Thoracic aorta (tissue), 2 donors: ENCODE measurements at places on chromosomes 13 and 19.

DNA sequence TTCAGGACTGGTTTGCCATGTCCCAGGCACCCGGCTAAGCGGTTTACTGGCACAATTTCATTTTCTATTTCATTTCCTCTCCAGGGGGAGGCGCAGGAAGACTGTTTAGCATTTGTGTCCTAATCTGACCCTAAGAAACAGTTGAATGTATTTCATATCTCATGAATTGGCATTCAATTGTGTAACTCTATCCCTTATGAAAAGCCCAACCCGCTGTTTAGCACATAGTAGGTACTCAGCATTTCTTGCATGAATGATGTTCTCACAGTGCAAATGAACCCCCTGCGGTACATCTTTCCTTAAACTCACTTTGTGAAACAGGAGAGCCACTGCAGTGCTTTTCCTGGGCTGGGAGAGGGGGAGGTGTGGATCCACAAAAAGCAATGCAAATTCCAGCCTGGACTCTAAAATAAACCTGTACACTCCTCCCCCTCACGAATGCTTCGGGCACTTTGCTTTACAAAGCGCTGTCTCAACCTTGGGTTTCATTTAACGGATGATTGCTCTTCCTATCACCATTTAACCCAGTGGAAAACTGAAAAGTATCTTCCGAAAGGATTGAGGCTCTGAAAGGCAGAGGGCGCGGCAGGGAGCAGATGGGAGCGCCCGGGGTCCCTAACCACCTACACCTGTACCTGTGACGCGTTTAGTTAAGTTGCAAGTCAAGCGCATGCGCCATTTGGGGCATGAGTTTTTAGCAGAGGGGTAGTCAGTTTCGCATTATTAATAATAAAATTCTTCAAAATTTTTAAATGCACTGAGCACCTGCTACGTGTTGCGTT lies 1.2 kb upstream of the EEF2 start:
- DNase-seq = no peak

DNA sequence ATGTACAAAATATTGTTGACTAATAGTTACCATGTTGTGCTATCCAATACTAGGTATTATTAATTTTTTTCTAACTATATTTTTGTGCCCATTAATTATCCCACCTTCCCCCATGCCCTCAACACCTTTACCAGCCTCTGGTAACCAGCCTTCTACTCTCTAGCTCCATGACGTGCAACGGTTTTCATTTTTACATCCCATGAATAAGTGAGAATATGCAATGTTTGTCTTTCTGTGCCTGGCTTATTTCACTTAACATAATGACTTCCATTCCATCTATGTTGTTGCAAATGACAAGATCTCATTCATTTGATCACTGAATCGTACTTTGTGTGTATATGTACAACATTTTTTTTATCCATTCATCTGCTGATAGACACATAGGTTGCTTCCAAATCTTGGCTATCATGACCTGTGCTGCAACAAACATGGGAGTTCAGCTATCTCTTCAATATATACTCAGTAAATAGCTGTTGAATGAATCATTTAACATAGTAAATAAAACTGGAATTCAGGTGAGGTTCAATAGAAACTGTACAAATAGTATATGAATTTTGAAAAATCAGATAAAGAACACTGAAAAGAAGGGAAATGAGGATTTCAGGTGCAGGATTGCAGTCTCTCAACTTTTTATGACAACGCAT lies 509.0 kb upstream of the MIR17HG start:
- DNase-seq = no peak

DNA sequence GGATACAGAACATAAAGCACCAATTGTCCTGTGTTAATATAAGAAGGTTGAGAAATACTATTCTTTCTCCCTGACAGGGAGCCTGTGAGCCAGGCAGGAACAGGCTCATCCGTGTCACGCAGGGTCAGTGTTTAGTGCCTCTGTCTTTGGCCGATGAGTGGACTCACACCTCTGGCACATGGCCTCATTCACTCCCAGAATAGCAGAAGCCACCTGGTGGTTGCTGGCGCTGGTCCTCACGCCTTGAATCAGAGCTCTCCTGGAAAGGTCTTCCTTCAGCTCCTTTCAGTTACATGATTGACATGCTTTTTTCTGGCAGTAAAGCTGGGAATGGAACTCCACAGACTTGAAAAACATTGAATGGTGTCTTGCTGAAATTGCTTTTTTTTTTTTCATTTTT lies 28.1 kb upstream of the SIAH3 start:
- DNase-seq = no peak

DNA sequence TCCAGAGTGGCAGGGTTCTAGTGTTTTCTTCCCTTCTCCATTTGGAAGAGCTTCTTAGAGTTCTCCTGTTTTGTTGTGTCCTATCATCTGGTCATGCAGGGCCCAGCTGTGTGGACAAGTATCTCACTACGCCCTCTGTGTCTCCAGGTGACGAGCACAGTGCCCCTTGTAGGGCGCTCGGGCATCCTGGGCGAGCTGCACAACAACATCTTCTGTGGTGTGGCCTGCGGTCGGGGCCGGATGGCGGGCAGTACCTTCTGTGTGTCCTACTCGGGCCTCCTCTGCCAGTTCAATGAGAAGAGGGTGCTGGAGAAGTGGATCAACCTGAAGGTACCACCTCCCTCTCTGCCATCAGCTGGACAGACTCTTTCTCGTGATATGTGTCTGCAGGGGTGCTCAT lies 13.0 kb downstream of the WDR62 start:
- DNase-seq = no peak

- DNase-seq = no peak
These were observed 5.5 kb downstream of the CCDC124 start for GRCh38 chr19:17938092-17938845.
